ENCODE measurements at places on chromosomes 4 and X.

DNA sequence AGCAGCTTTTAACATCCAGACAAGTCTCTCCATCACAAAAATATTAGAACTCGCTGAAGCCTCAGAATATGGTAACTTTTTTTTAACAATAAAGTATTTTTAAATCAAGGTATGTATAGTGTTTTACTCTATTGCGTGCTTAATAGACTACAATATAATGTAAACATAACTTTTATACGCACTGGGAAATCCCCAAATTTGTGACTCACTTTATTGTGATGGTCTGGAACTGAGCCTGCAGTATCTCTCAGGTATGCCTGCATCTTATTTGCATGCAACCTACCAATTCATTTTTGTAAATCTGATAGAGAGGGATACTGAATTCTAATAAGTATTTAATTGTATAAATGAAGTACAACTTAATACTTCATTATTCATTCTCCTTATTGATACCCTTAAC lies 823.5 kb downstream of the ADGRL3 start:
- H3K27me3 ChIP-seq: no peaks in the 10 kb centered on the region
- no peaks in the 10 kb centered on the region for H3K4me1 ChIP-seq
- H3K27ac ChIP-seq: no peak overlapping the region
- H3K36me3 ChIP-seq: no peaks in the 10 kb centered on the region
- no peak for DNase-seq
- no peak overlapping the region for H3K4me3 ChIP-seq

DNA sequence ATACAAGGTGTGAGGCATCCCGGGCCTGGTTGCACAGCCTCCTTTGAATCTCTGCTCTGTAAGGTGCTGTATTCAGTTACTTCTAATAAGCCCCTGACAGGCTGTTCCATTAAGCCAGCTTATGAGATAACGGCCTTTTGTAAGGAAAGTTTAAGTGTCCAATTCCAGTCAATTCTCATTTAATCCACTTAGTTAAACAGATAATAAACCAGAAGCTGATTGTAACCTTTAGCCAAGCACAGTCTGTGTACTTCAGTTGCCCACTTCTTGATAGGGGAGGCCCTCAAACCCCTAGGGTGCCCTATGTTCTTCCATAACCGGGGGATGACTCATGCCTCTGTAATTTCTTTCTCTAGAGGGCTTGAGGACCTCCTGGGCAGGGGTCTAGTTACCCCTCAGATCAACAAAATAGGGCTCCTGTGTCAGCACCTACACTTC lies 63.4 kb downstream of the RASL11B start:
- no peak overlapping the region for H3K27ac ChIP-seq
- no peak for DNase-seq
- H3K4me1 ChIP-seq: peaks cover 2% of the 10 kb centered on the region
- no peak overlapping the region for H3K4me3 ChIP-seq
- H3K27me3 ChIP-seq: no peaks in the 10 kb centered on the region

DNA sequence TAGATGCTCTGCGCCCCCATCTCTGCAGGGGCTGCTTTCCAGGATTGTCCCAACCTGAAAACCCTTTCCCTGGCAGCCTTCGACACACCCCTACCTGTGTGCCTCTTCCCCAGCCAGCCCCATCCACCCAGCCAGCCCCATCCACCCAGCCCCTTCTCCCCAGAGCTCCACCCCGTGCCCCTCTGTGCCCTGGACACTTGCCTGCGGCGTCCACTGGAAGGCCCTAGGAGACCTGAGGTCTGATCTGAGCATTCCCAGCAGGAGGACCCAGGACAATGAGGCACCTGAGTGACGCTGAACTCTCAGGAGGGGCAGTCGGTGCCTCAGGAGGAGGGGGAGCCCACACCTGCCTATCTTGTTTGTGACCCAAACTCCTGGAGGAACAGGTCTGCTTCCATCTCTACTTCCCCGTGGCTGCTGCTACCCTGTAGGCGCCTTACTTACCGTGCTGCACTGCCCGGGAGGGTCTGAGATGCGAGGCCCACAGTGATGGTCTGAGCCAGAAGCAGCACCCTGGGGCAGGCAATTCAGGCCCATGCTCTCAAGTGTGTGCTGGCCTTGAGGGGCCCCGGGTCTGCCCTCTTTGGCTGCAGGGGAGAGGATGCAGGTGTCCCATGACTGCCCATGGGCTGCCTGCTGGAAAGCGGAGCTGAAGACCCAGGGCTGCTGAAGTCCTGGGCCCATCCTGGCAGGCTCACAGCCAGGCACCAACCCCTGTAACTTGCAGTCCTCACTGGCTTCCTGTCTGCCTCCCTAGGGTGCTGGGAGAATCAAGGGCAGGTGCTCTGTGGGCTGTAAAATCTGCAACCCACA lies 4.9 kb downstream of the LRPAP1 start:
- H3K36me3 ChIP-seq: peaks cover 33% of the 10 kb centered on the region
- DNase-seq: no peak

GRCh38 chr4:35500812-35501211 lies 743.5 kb downstream of the ARAP2 start:
- no peak overlapping the region for H3K27ac ChIP-seq
- no peak overlapping the region for H3K4me3 ChIP-seq
- no peak for DNase-seq
- no peaks in the 10 kb centered on the region for H3K4me1 ChIP-seq
- H3K27me3 ChIP-seq: no peaks in the 10 kb centered on the region

GRCh38 chr4:7073526-7074390 lies 5.9 kb upstream of the GRPEL1 start:
- H3K4me3 ChIP-seq: no peak overlapping the region
- peaks cover 8% of the 10 kb centered on the region for H3K27me3 ChIP-seq
- peak; percentile 42 for DNase-seq
- H3K36me3 ChIP-seq: no peaks in the 10 kb centered on the region
- H3K4me1 ChIP-seq: peaks cover 5% of the 10 kb centered on the region
- H3K27ac ChIP-seq: no peak overlapping the region

DNA sequence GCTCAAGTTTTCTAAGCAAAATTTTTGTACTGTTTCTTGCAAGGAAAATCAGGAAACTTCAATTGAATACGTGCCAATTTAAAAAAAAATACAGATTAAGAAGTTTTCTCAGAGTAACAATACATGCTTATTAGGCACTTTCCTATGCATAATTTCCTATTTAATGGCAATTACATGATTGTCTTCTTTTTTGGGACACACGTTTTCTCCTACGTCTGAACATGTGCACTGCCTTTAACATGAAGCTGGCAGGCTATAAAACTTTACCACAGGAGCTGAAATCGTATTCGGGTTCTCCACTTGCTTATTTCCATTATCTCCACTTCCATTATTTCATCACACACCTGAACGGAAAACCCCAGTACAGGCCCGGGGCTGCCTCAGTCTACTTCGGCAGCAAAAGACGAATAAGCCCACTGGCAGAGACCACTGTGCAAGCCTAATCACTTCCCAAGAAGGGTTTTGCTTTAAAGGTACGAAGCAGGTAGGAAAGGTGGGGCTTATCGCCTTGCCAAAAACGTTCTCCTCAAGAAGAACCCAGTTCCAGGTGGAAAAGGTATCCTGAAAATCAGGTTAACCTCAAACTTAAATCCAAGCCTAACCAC lies 575 bp downstream of the RCHY1 start:
- DNase-seq: peak; percentile 12
- H3K36me3 ChIP-seq: peaks cover 4% of the 10 kb centered on the region
- H3K27me3 ChIP-seq: no peaks in the 10 kb centered on the region
- peak overlapping the region; percentile 67 for H3K4me3 ChIP-seq
- H3K4me1 ChIP-seq: peaks cover 4% of the 10 kb centered on the region

- DNase-seq: peak; percentile 8
- H3K27ac ChIP-seq: no peak overlapping the region
- H3K4me3 ChIP-seq: no peak overlapping the region
- H3K36me3 ChIP-seq: no peaks in the 10 kb centered on the region
Measured at GRCh38 chrX:18377796-18378195, 23.3 kb upstream of the SCML2 start.

- H3K27ac ChIP-seq: no peak overlapping the region
- no peaks in the 10 kb centered on the region for H3K27me3 ChIP-seq
- H3K36me3 ChIP-seq: no peaks in the 10 kb centered on the region
- H3K4me3 ChIP-seq: no peak overlapping the region
- no peaks in the 10 kb centered on the region for H3K4me1 ChIP-seq
- no peak for DNase-seq
Measured at GRCh38 chr4:95676190-95676589, 127.4 kb upstream of the UNC5C start.

GRCh38 chr4:158300012-158300411 lies 89.7 kb downstream of the TMEM144 start:
- no peak overlapping the region for H3K27ac ChIP-seq
- H3K4me1 ChIP-seq: peaks cover 2% of the 10 kb centered on the region
- no peak for DNase-seq
- no peaks in the 10 kb centered on the region for H3K36me3 ChIP-seq

DNA sequence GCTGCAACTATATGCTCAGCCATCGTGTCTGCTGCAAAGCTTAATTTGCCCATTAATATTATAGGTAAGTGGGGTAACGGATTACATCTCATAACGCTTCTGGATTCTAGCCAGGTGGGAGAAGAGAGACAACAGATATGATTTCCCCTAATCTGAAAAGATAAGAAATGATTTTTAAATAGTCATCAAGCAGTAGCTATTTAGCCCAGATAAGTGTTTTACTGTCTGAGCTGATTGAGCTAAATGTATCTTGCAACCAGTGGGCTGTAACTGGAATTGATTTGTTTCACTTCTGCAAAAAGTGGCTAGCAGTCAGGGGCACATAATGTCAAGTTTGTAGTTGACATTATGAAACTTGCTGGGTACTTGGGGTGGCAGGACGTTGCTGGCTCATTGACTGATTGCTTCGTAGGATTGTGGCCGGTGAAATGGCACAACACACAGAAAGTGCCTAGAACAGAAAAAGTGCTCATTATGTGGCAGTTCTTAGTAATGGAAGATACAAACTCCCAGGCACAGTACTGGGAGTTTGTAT lies 18.5 kb downstream of the LAP3 start:
- H3K27me3 ChIP-seq: no peaks in the 10 kb centered on the region
- no peaks in the 10 kb centered on the region for H3K4me1 ChIP-seq
- no peak for DNase-seq
- H3K27ac ChIP-seq: no peak overlapping the region
- H3K4me3 ChIP-seq: no peak overlapping the region
- peaks cover 32% of the 10 kb centered on the region for H3K36me3 ChIP-seq

- no peak overlapping the region for H3K4me3 ChIP-seq
- H3K4me1 ChIP-seq: no peaks in the 10 kb centered on the region
- no peak for DNase-seq
Measured at GRCh38 chrX:77276742-77277141, 170.4 kb upstream of the FGF16 start.

DNA sequence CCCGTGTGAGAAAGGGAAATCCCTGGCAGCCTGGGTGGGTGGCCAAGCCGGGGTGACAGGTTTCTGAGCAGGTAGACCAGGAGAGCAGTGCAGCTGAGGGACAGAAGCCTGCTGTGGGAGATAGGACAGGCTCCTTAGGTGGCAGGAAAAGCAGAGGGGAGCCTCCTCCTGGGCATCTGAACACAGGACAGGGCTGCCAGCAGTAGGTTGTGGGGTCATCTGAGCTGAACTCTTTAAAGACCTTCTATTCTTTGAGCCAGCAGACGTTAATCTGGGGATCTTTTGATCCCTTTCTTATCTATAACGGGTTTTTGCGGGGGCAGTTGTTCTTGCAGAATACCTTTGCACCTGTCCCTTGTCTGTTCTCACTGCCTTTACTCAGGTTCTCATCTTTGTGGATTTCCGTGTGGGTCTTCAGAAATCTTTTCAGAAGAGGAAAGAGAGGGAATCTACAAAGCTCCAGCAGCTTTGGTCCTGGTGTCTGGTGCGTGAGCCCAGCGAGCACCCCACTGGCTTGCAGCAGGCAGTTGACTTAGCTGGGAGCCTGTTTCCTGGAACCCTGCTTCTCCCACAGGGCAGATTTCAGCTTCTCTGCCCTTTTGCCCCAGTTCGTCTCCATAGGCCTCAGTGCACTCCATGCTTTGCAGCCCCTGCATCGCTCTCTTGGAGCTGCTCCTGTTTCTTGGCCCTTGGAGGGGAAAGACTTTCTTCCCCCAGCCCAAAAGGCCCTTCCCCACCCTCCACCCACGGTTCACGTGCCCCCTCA lies 35.8 kb upstream of the TADA2B start:
- H3K4me3 ChIP-seq: no peak overlapping the region
- H3K27me3 ChIP-seq: no peaks in the 10 kb centered on the region
- H3K4me1 ChIP-seq: peaks cover 2% of the 10 kb centered on the region
- H3K27ac ChIP-seq: no peak overlapping the region
- H3K36me3 ChIP-seq: peaks cover 37% of the 10 kb centered on the region
- DNase-seq: no peak

DNA sequence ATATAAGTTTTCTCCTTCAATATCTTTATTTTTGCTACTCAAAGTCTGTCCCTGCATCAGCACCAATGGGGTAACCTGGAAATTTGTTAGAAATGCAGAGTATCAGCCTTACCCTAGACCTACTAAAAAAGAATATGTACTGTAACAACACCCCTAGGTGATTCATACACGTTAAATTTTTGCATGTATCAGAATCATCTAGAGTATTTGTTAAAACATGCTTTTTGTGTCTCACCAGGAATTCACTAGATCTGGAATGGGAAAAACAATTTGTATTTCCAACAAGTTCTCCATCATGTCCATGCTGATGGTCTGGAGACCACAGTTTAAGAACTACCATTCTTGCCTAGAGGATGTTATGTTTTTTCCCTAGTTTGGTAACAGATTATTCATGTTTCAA lies 196.0 kb upstream of the EDNRA start:
- H3K36me3 ChIP-seq: no peaks in the 10 kb centered on the region
- DNase-seq: no peak
- H3K4me1 ChIP-seq: no peaks in the 10 kb centered on the region

GRCh38 chr4:180827232-180828009 lies 1415.8 kb upstream of the TENM3 start:
- no peaks in the 10 kb centered on the region for H3K36me3 ChIP-seq
- no peaks in the 10 kb centered on the region for H3K27me3 ChIP-seq
- peak; percentile 67 for DNase-seq
- 0 out of 2 replicates have a peak, but pooled peaks cover 2% of the 10 kb centered on the region for H3K4me1 ChIP-seq
- H3K27ac ChIP-seq: peak overlapping the region; percentile 59
- H3K4me3 ChIP-seq: peak overlapping the region; percentile 36

DNA sequence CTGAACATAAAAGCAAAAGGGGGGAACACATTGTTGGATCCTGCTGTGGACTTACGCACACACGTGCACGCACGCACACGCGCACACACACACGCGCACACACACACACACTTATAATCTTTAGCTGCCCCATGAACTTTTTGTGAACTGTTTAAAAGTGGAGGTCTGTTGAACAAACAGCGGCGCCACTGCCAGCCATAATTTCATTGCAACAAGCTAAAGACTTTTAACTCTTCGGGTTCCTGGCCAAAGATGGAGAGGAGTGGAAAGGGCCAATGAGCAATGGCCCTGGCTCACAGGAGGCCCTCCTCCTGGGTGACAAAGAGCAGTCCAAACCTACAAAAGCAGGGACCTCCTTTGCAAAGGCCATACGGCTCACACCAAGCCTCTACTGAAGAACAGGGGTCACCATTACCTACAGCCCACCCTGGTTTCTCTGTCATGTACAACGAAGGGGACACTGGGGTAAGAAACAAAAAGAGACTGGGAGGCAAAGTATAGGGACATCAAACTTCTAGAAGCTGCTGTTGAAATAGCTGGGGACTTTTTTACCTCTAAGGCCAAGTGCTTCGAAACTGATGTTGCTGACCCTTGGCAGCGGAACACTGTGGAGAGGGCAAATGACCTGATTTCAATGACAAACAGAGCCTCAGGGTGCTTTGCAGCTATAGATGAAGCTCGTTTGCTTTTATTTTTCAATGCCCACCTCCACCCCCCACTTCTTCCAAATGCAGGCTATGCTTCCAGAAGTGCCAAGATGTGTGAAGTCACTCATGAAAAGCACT lies 16.7 kb downstream of the BCOR start:
- DNase-seq: no peak
- no peak overlapping the region for H3K27ac ChIP-seq
- H3K27me3 ChIP-seq: no peaks in the 10 kb centered on the region
- 0 out of 2 replicates have a peak, but pooled peaks cover 3% of the 10 kb centered on the region for H3K36me3 ChIP-seq
